ENCODE measurements at places on chromosomes 7 and 10. TPM values are rescaled to one million over a fixed set of nuclear protein-coding genes. Genes with fewer than 3 reads are reported as not detected.

GRCh38 chr7:91912494-91912893 lies 28.2 kb upstream of the AKAP9 start:
- no peak for DNase-seq

- DNase-seq = no peak
Observed at GRCh38 chr7:104980841-104981671, 32.9 kb upstream of the KMT2E start.

GRCh38 chr7:3164380-3164792 lies 120.7 kb upstream of the CARD11 start:
- DNase-seq = no peak

- DNase-seq = no peak
Observed at GRCh38 chr7:154259396-154259795, 207.2 kb downstream of the DPP6 start.

Gene OPALIN
- polyA plus RNA-seq = not detected

DNA sequence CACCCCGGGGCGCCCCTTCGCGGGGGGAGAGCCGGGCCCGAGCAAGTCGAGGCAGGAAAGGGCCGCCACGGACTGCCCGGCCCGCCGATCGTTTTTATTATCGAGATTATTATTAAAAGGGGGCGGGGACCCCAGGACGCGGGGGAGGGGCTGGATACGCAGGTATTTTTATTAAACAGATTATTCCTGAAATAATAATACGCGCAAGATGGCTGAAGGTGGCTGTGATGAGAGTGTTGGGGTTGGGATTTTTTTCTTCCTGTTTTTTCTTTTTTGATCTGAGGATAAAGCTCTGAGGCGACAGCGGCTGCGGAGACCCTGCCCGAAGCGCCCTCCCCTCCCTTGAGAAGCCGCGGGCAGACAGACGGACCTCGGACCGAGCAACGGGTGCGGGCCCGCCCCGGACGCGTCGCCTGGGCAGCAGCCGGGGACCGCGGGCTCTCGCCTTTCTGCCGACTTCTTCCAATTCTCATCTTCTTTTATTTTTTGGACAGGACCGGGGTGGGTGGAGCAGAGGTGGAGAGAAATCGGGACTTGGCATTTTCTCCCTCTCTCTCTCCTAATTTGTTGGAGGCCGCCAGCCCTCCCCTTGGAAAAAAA lies 1.4 kb upstream of the TRIM8 start:
- peak; percentile 77 for DNase-seq

Gene ATOH7
- polyA plus RNA-seq = not detected
